ENCODE measurements at places on chromosomes 3 and 15.
A peak's percentile ranks its signal among the peaks of the same experiment; 100 is the strongest.

- DNase-seq, result no peak
Observed at GRCh38 chr15:57228395-57228794, 147.9 kb upstream of the CGNL1 start.

DNA sequence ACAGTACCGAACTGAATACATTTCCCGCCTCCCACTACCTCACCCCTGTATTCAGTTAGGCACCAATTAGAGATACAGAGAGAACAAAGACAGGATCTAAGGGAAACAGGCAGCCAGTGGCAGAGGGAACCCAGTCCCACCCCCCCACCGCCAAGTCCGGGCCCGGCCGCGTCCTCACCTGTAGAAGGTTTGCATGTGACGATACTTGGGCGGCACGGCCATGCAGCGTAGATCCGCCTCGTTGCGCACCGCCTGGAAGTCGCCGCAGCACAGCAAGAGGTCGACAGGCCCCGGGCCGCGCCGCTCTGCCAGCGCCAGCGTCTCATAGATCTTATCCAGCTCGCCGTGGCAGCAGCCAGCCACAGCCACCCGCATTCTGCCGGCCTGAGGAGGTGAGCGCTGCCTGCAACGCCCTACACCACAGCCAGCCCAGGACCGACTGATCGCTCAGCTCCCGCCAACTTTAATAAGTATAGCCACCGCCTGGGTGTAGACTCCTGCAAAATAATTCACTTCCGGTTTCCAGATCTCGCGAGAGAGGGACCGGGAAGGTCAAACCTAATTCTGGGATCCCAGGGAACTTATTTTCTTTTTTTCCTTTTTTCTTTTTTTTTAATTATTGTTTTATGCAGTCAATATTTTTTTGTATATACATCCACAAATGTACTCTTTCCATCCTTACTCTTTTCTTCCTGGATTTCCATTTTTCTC lies at the start of gene DBR1:
TSS of gene DBR1 (minus strand) at position 501 of the 711 bp plus-strand sequence. CDS start at position 375, 126 bp downstream.
- peak; percentile 74 for DNase-seq

DNA sequence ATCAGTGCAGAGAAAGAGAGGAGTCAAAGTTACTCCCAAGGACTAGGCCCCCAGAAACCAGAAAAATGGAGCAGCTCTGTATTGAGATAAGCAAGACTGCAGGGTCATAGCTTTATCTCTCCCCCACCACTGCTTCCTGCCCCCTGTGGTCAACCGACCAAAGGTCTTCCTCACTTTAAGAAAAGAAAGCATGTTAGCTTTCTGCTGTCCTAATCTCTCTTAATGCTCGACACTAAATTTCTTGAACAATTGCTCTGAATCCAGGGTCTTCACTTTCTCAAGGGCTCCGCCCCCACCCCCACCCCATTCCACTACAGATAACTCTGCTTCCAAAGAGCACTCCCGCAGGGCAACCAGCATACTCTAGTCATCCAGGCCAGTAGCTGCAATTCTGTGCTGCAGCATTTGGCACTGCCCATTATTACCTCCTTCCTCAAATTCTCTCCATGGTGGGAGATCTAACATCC lies 31.9 kb downstream of the TNIK start:
- DNase-seq, result no peak

DNA sequence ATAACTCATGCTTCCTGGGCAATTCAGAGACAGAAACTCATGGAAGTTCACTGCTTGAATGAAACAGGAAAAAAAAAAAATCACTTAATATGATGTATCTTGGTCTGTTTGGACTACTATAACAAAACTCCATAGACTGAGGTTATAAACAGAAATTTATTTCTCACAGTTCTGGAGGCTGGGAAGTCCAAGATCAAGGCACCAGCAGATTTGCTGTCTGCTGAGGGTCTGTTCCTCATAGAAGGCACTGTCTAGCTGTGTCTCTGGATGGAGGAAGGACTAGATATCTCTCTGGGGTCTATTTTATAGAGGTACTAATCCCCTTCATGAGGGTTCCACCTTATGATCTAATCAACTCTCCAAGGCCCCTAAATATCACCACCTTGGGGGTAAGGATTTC lies 119.3 kb downstream of the IGF2BP2 start:
- DNase-seq, result no peak

- peak; percentile 42 for DNase-seq
Observed at GRCh38 chr3:17258823-17259436, 374.2 kb downstream of the PLCL2 start.

DNA sequence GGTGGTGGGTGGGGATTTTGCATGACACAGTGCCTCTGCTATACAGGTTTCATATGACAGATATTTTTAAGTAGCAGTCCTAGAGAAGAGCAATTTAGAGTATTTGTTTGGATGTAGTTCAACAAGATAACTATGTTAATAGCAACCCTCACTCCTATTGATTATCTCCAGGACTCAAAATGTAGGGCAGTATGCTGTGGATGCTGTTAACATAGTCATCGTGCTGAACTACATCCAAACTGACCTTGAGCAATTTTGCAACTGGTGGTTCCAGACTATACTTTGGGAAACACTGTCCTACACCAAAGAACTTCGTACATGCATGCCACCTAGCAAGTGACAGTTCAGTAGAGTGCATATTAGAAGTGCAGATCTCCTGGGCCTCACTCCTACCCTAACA lies 117.6 kb downstream of the IL5RA start:
- no peak for DNase-seq

GRCh38 chr3:9782770-9783169 lies 9.5 kb downstream of the TADA3 start:
- no peak for DNase-seq

DNA sequence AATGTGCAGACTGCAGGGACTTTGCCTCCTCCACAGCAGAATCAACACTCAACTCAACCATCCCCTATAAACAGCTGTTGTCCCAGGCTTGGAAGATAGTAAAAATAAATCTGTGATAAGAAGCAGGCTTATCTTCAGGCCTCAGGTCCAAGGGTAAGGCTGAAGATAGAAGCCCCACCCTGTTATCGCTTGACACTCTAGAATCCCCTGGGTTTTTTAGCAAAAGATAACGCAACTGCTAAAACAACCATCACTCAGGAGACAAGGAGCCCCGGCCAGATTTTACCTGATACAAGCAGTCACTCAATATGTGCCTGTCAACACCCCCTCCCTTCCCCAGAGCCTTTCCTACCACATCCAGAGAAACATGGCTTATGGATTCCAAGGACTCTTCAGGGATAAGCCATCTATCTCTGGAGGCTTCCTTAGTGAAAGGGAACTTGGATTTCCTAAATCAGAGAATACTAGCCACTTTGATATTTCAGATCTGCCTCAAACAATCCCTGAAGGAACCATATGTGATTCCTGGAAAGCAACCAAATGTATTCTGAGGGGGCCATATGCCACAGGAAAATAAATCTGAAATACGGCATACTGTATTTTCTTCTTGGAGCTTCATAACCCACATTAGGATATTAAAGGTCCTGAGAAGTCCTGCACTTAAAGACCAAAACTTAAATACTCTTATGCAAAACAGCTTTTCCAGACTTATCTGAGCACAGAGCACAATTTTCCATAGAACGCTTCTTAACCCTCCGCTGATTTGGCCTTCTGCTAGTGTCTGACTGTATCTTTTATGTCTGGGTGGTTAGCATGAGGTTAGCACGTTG lies 60.4 kb downstream of the LYZL4 start:
- peak; percentile 63 for DNase-seq

GRCh38 chr3:175620093-175620492 lies 761.0 kb downstream of the NAALADL2 start:
- no peak for DNase-seq

DNA sequence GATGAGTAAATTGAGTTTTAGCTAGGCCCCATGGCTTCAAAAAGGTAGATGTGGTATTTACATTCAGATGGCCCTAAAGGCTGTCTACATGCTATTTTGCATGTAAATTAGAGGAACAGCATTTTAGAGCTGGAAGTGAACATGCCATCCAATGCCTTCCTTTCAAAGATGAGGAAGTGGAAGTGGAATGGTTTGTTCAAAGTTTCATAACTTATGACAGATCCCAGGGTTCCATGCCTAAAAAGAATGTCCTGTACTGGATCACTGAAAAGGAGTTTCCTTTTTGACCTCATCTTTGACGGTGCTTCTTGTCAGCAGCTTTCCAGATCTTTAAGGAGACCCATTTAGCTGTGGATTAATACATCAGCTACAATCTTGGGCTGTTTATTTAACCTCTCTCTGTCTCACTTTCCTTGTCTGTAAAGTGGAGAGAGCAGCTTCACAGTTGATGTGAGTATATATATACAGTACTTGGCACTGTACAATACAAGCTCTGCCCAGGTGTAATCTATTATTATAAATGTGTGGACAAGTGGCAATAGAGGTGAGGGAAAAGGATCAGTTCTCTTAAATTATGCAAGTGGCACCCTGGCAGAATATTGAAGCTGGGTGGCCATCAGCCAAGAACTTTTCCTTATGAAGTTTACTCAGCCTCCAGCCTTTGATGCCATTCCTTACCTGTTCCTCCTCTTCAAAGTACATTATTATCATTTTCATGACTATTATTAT lies 68.7 kb upstream of the GOLGA8B start:
- no peak for DNase-seq

- DNase-seq, result no peak
Observed at GRCh38 chr3:124576565-124577493, 153.4 kb upstream of the UMPS start.

- DNase-seq, result no peak
Observed at GRCh38 chr15:33494306-33494705, 183.5 kb downstream of the RYR3 start.

GRCh38 chr15:70433586-70434324 lies 329.6 kb downstream of the UACA start:
- no peak for DNase-seq

DNA sequence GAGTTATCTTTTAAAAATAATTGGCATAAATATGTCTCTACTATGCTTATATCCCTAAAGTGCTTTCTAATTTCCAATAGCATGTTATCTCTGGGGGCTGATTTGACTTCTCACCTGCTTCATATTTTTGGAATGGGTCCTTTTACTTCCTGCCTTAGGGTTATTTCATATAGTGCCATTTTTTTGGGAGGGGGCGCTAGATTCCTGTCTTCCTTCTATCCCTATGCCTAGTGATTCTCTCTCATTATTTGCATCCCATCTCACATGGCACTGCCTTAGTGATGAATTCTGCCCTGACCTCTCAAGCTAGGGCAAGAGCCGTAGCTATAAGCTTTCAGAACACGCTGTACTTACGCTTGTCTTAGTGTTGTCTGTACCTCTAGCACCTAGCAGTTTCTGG lies 150.3 kb upstream of the SLITRK3 start:
- no peak for DNase-seq

DNA sequence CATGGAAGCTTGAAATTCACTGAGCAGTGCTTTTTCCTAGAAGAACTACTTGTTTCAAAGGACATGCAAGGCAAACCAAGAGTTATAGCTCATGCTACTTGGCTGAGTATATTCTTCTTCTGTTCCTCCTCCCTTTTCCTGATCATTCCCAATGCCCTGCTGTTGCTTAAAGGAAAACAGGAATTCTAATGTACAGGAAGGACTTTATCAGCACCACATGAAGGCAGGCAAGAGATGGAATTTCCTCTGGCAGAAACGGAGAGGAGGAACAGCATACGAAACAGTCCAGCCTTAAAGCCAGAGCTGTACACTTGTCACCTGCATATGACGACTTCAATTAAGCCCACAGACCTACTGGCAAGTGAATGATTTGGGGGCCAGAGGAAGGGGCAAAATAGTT lies 15.7 kb downstream of the MEIS2 start:
- no peak for DNase-seq

GRCh38 chr15:44727485-44728231 lies 8.7 kb upstream of the TRIM69 start:
- DNase-seq, result no peak

- peak; percentile 7 for DNase-seq
Observed at GRCh38 chr3:194640829-194641228, 7.6 kb upstream of the TMEM44 start.

DNA sequence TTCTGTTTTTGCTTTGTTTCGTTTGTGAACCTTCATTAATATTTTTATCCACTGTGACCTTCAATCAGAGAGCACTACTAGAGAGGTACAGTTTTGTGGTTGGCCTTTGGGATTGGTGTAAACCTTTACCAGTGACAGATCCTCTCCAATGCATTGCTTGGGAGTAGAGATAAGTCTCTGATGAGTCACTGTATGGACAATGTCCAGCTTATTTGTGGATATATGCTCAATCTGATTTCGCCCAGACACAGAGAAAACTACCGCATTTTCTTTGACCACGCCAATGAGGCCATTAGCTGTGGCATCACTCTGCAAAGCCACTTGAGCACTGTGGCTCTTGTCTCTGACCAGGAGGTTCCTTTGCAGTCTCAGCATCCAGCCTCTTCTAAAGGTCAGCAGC lies 964.7 kb downstream of the TUSC7 start:
- DNase-seq, result no peak

DNA sequence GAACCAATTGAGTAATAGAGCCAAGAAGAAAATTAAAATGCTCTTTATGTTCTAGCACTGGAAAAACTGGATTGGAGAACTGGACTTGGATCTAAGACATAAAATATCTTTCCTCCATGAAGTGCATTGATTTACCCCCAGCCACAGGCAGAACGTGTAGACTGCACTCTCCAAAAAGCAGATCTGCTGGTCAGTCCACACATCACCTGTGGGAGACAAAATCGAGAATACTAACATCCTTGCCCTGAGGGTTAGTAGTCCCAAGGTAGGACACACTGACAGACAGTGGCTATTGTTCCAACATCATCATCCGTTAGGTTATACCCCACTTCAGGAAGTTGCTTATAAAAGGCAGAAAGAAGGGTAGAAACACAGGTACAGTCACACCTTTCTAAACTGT lies 257.1 kb upstream of the STT3B start:
- no peak for DNase-seq

GRCh38 chr3:152834776-152835600 lies at the start of gene P2RY1:
TSS of gene P2RY1 (plus strand) at chr3:152835131. CDS start at chr3:152835783, 652 bp downstream.
- no peak for DNase-seq

GRCh38 chr3:69739204-69740102 lies at the start of gene MITF:
TSS of gene MITF (plus strand) at chr3:69739464. CDS start at chr3:69739598, 134 bp downstream.
- peak; percentile 8 for DNase-seq

DNA sequence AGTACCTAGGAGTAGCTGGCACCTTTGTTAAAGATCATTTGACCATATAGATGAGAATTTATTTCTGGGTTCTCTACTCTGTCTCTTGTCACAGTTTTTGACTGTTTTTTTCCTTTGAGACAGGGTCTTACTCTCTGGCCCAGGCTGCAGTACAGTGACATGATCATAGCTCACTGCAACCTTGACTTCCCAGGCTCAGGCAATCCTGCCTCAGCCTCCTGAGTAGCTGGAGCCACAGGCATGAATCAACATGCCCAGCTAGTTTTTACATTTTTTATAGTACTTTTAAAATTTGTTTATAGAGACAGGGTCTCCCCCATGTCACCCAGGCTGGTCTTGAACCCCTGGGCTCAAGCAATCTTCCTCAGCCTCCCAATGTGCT lies 45.0 kb downstream of the BCL2L10 start:
- DNase-seq, result no peak

DNA sequence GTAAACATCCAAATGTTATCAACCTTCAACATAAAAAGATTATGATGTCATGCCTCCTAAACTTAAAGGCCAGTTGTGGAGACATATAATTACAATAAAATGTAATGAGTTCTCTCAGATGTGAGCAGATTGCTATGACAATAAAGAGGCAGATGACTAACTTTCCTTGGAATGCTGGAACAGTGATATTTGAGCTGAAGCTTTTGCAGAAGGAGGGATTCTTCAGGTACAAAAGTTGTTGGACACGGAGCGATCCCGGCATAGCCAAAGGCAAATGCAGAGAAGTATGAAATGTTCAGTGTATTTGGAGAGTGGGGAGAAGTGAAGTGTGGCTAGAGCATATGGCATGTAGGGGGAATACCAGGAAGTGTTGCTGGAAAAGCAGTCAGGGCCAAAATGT lies 520.1 kb downstream of the FGF12 start:
- no peak for DNase-seq

GRCh38 chr3:34972481-34972880 lies 666.8 kb upstream of the ARPP21 start:
- no peak for DNase-seq

GRCh38 chr3:147368561-147369221 lies 37.7 kb downstream of the ZIC4 start:
- DNase-seq, result no peak
